ENCODE measurements at places on chromosomes 3 and 15. TPM values are rescaled to one million over a fixed set of nuclear protein-coding genes. Genes with fewer than 3 reads are reported as not detected.

DNA sequence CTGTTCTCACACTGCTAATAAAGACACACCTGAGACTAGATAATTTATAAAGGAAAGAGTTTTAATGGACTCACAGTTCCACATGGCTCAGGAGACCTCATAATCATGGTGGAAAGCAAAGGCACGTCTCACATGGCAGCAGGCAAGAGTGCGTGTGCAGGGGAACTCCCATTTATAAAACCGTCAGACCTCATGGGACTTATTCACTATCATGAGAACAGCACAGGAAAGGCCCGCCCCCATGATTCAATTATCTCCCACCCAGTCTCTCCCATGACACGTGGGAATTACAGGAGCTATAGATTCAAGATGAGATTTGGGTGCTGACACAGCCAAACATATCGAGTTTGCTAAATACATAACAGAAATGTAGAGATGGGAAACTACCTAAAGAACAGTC lies 39.5 kb upstream of the DGKG start:
- no peak for DNase-seq

- no peak for DNase-seq
These were observed 82.8 kb downstream of the SEMA5B start for GRCh38 chr3:122944671-122945161.

DNA sequence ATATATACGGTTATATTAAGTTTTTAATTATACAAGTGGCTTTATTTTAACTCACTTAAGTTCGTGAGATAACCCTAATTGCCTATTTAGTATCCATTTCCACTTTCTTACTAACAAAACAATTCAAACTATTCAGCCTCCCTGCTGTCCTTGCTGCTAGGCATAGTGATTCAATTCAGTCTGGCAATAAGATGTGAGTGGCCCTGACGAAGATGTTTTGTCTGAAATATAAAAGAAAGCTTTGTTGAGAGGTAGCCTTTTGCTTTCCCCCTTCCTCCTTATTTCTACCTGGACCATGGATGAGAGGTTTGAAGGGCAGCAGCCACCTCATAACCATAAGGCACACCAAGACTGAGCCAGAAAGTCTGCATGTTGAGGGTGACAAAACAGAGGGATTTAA lies 89.3 kb upstream of the TRIM42 start:
- DNase-seq: no peak

- no peak for DNase-seq
These were observed 186.8 kb upstream of the CHRNA7 start for GRCh38 chr15:31843426-31844055.

- no peak for DNase-seq
These were observed 50.9 kb downstream of the CEP152 start for GRCh38 chr15:48759921-48760320.

DNA sequence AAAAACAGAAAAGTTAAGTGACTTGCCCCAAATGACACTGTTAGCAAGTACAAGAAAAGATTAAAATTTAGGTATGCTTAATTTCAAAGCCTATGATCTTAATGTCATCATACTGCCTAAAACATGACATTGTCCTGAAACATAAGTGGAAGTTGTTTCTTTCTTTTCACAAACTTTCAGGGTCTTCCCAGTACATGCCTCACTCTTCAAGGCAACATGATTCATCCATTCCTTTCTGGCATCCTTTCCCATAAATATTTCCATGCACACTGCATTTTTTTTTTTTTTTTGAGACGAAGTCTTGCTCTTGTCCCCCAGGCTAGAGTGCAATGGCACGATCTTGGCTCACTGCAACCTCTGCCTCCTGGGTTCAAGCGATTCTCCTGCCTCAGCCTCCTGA lies 42.5 kb upstream of the KPNA4 start:
- DNase-seq: no peak

- DNase-seq: peak; percentile 94
These were observed 3.7 kb downstream of the BMF start for GRCh38 chr15:40104865-40105516.

DNA sequence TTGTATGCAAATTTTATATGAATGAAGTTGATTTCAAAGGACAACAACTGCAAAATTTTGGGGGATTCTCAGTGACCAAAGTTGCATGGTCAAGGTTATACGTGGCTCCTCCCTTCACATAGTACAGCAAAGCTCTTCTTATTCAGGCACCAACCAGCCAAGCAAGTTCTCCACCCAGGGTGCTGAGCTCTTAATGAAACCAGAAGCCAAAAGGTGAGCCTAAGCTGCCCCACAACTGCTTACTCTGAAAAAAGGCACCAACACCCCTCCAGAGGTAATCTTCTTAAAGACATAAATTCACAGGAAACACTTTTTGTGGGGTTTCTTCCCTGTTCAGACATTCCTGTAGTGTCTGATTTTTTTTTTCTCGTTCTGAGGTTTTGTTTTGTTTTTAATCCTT lies 106.1 kb upstream of the GMNC start:
- DNase-seq: no peak

DNA sequence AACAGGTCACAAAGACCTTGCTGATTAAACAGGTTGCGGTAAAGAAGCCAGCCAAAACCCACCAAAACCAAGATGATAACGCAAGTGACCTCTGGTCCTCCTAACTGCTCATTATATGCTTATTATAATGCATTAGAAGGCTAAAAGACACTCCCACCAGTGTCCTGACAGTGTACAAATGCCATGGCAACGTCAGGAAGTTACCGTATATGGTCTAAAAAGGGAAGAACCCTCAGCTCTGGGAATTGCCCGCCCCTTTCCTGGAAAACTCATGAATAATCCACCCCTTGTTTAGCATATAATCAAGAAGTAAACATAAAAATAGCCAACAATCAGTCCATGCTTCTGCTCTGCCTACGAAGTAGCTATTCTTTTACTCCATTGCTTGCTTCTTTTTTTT lies 108.1 kb downstream of the MAGI1 start:
- no peak for DNase-seq

DNA sequence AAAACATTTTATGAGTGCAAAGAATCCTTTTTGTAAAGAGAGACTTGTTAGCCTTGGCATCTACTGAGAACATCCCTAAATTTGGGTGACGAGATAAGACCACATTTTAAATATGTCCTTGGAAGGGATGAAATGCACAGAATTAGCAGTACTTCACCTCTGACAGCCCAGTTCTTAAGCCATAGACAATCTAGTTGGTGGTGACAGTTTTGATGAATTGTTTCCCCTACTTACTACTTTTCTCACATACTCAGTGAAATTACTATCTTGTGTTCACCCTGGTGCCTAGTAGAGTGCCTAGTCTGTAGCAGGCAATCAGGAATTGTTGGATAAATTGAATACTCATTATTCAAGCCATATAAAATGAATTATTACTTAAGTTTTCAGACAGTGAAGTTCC lies 3.4 kb downstream of the SCAANT1 start:
- no peak for DNase-seq

GRCh38 chr3:16433701-16434151 lies 79.8 kb downstream of the RFTN1 start:
- no peak for DNase-seq

GRCh38 chr3:14306142-14306541 lies 96.3 kb upstream of the SLC6A6 start:
- DNase-seq: no peak

DNA sequence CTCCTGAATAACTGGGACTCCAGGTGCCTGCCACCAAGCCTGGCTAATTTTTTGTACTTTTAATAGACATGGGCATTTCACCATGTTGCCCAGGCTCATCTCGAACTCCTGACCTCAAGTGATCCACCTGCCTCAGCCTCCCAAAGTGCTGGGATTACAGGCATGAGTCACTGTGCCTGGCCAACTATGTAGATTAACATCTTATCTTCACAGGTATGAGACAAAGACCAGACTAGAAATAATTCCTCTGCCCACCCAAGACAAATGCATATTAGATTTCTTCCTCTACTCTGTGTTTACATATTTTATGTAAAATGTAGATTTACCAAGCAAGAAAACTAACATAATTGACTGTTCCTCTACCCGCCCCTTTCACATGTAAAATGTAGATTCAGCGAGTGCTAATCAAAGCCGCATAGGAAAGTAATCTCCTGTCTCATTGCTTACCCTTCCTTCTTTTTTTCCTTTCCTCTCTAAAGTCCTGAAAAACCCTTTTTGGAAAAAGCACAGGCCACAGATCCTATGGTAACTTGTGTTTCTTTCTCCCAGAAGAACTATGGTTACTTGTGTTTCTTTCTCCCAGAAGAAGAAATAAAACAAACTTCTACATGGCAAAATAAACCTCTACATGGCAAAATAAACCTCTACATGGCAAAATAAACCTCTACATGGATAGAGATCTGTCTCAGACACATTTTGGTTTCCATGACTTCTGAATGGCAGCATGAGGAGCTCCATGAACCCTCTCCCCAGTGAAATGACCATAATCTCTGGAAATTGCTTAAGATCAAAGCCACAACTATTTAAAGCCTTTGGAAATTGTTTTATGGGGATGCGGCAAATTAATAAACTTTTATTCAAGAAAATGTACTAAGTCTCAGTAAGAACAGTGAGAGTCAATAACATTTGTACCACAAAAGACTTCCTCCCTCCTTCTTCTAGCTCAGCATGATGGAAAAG lies 9.1 kb upstream of the ABHD2 start:
- no peak for DNase-seq

The VGLL3 gene
- 37.5 TPM for total RNA-seq

The LRRC31 gene
- total RNA-seq: 0.35 TPM

The GOLGA8M gene
- total RNA-seq: 5.1 TPM

The BTBD1 gene
- 83.3 TPM for total RNA-seq

The TRPC1 gene
- total RNA-seq: 48.5 TPM

The CHRNA7 gene
- total RNA-seq: 3.8 TPM

The SPSB4 gene
- total RNA-seq: not detected

The COL7A1 gene
- 21.6 TPM for total RNA-seq

The CAND2 gene
- 32.1 TPM for total RNA-seq

Measured in uterus (tissue), 4 donors.